ENCODE measurements at places on chromosomes 13 and 19. TPM values are rescaled to one million over a fixed set of nuclear protein-coding genes. Genes with fewer than 3 reads are reported as not detected.

- no peak for DNase-seq
- H3K27ac ChIP-seq = no peak overlapping the region
- no peak overlapping the region for H3K4me3 ChIP-seq
- peaks cover 21% of the 10 kb centered on the region for H3K4me1 ChIP-seq
- H3K36me3 ChIP-seq = no peaks in the 10 kb centered on the region
These were observed 35.1 kb downstream of the MTMR6 start for GRCh38 chr13:25252225-25252624.

DNA sequence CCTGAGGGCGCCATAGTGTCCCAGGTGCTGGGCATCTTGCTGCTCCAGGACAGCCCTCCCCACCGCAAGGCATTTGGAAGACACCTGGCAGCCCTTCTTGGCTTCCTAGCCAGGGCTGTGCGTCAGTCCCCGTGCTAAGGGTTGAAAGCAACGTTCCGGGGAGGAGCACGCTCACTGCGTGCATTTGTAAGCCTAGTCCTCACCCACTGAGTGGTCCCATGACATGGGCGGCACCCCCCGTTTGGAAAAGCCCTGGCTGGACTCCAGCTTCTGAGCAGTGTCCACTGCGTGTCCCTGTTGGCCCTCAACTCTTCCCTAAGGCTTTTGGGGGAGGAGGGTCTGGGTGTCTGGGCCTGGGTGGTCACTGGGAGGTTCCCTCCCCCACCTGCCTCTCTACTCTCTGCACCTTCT, 76.3 kb upstream of the GPR183 start:
- H3K27me3 ChIP-seq = no peaks in the 10 kb centered on the region

GRCh38 chr13:45584816-45585215, 30.7 kb downstream of the ERICH6B start:
- no peaks in the 10 kb centered on the region for H3K36me3 ChIP-seq
- H3K4me1 ChIP-seq = 0 out of 2 replicates have a peak, but pooled peaks cover 8% of the 10 kb centered on the region
- DNase-seq = peak; percentile 50
- H3K4me3 ChIP-seq = no peak overlapping the region
- H3K27ac ChIP-seq = peak overlapping the region; percentile 54

DNA sequence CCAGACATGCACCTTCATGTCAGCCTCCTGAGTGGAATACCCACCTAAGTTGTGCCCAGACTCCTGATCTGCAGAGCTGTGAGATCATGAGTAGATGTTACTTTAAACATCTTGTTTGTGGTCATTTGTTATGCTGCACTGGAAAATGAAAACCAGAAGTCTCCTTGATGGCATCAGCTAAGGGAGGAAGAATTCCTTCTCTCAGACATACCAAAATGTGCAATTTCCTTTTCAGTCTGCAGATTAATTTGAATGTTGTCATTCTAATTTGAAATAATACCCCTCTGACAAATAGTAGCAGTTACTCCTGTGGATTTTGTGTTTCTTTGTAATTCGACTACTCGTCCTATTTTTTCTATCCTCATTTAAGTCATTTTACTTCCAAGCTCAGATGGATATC, 59.3 kb downstream of the ITGBL1 start:
- H3K27ac ChIP-seq = no peak overlapping the region
- no peak overlapping the region for H3K4me3 ChIP-seq
- no peaks in the 10 kb centered on the region for H3K4me1 ChIP-seq
- no peaks in the 10 kb centered on the region for H3K36me3 ChIP-seq

DNA sequence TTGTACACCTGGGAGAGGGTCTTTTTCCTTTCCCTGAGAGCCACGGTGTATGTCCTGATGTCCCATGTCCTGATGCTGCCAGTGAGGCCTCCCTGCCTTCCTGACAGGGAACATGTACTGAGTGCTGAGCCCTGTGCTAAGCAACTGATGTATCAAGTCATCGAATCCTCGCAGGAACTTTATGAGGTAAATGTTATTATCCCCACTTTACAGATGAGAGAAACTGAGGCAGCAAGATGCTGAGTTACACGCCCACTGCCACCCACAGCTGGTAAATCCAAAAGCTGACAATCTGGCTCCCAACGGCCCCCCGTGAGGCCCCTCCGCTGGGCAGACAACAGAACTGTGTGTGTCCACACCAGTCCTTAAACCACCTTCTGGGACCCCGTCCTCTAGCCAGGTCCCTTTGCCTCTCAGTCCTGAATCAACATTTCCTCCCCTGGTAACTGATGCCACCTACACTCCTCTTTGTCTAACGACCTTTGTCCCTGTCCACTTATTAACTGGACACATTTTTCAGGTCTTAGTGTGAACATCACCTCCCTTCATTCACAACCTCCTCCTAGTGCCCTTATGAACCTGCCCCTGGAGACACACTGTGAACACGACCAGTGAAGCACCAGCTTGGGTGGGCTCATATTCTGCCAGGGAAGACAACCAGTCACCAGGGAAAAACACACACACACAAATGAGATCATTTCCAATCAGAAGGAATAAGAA, 5.4 kb upstream of the VSIG10L start:
- peak overlapping the region; percentile 2 for H3K27ac ChIP-seq
- H3K4me3 ChIP-seq = no peak overlapping the region
- H3K4me1 ChIP-seq = peaks cover 40% of the 10 kb centered on the region
- no peaks in the 10 kb centered on the region for H3K27me3 ChIP-seq

DNA sequence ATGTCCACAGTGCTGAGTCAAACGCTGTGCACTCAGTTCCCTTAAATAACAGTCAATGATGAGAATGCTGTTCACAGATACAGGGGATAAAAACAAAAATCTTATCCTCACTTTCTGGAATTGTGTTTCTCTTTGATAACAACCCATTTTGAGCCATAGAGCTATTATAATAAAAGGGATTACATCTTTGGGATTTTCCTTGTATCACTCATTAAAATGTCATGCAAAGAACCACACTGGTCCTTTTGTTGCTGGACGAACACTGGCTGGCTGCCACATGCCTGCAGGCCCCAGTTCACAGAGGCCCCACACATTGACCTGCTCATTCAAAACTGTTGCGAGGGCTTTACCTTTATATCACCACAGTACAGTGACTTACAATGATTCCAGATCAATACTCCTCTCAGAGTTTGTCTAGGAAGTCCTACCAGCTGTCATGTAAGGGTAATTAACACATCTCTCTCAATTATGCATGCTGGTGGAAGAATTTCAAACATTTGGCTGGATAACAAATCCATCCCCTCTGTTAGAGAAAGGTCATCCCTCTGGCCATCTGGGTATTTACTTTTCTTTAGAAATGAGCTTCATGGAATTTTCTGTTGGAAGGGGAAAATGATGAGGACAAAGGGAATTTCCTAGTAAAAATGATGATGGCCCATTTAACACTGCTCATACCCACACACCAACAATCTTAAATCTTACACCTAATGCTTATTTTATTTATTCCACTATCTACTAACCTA, 85.9 kb downstream of the MBNL2 start:
- no peaks in the 10 kb centered on the region for H3K27me3 ChIP-seq
- peaks cover 50% of the 10 kb centered on the region for H3K4me1 ChIP-seq
- peak overlapping the region; percentile 84 for H3K27ac ChIP-seq
- H3K36me3 ChIP-seq = no peaks in the 10 kb centered on the region
- no peak overlapping the region for H3K4me3 ChIP-seq
- DNase-seq = no peak

Gene GGN
- 0.79 TPM for total RNA-seq

DNA sequence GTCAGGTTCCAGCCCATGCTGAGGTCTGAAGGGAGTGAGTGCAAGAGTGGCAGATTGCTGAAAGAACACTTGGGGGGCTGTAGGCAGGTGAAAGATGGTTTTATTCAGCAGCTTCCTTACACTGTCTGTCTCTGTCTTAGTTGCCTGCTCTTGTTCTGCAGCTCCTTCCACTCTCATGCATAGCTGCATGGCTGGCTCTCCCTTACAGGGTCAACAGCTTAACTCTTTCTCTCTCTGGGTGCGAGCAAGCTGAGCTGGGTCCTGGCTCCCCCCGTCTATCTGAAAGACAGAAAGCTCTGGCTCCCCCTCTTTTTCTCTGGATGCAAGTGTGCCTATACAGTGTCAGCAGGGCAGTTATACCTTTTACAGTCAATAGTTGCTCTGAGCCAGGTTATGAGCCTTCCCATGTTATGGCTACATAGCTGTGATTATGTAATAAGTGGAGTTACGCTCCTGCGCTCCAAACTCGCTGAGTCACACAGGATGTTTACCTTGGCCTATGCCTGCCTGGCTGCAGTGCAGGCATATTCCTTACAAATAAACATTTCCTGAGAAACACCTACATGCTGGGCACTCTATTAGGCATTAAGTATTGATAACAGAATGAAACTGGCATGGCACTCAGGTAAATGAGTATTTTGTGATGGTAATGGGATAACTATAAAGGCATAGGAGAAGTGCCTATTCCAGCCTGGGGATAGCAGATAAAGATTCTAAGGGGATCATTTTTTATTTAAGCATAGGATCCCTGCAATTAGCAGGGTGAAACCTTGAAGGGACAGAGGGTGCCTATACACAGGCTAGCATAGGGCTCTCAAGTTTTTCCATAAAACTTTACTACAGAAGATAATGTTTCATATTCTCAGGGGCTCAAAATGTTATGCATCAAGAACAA, 826.9 kb upstream of the PCDH9 start:
- H3K27me3 ChIP-seq = no peaks in the 10 kb centered on the region
- H3K36me3 ChIP-seq = no peaks in the 10 kb centered on the region
- H3K4me3 ChIP-seq = no peak overlapping the region

DNA sequence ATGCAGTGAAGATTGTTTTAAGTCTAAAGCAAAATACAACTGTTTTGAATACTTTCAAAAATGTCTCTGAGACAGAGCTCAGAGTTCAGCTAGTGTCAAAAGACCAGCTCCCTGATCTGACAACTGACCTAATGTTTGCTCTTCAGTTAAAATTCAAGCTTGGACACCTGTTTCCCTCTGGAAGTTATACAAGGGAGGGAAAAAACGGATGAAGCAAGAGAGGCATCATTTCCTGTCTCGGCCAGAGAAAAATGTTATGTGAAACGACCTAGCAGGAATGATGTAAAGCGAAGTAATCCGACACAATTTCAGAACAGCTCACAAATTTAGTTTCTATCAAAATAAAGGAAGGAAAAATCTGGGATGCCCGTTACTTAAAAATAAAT, 59.4 kb downstream of the ZAR1L start:
- H3K36me3 ChIP-seq = no peaks in the 10 kb centered on the region
- peak overlapping the region; percentile 83 for H3K27ac ChIP-seq
- H3K4me1 ChIP-seq = peaks cover 75% of the 10 kb centered on the region

GRCh38 chr19:44718441-44719261, 19.7 kb downstream of the CEACAM16 start:
- no peaks in the 10 kb centered on the region for H3K27me3 ChIP-seq
- DNase-seq = peak; percentile 70
- H3K4me1 ChIP-seq = peaks cover 34% of the 10 kb centered on the region
- H3K4me3 ChIP-seq = 0 out of 2 replicates have a peak overlapping the region, but pooled peaks have one; percentile 5

GRCh38 chr19:32651729-32652140, 23.2 kb downstream of the ANKRD27 start:
- H3K27me3 ChIP-seq = no peaks in the 10 kb centered on the region
- no peak overlapping the region for H3K27ac ChIP-seq
- H3K4me3 ChIP-seq = no peak overlapping the region
- no peak for DNase-seq

GRCh38 chr19:35805526-35806102, 7.0 kb downstream of the PRODH2 start:
- H3K27ac ChIP-seq = no peak overlapping the region
- DNase-seq = no peak
- no peak overlapping the region for H3K4me3 ChIP-seq
- no peaks in the 10 kb centered on the region for H3K36me3 ChIP-seq

- no peaks in the 10 kb centered on the region for H3K4me1 ChIP-seq
- no peaks in the 10 kb centered on the region for H3K27me3 ChIP-seq
- H3K27ac ChIP-seq = no peak overlapping the region
- H3K36me3 ChIP-seq = no peaks in the 10 kb centered on the region
- H3K4me3 ChIP-seq = no peak overlapping the region
These were observed 180.9 kb downstream of the PCCA start for GRCh38 chr13:100269837-100270236.

DNA sequence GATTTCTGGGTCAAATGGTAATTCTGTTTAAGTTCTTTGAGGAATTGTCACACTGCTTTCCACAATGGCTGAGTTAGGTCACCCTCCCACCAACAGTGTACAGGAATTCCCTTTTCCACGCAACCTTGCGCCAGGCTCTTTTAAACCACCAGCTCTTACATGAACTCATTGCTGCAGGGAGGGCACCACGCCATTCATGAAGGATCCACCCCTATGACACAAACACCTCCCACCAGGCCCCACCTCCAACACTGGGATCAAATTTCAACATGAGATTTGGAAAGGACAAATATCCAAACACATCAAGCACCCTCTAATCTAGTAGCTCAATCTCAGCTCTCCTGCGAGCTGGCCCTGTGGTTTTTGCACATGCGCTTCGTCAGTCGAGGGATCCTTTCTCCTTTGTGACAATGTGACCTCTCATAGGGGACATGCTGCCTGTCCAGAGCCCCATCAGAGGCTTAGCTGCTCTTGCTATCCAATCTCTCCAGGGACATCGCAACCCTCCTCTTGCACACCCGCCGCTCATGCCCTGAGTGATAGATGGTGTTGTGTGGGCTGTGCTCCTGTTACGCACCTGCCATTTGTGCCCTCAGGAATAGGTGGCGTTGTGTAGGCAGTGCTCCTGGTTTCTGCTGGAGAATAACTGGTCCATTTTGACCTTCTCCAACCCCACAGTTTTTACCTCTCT, 328.0 kb downstream of the UQCRFS1 start:
- no peaks in the 10 kb centered on the region for H3K4me1 ChIP-seq
- no peak overlapping the region for H3K4me3 ChIP-seq
- no peak for DNase-seq

GRCh38 chr13:70098669-70099068, 9.0 kb upstream of the ATXN8OS start:
- H3K4me1 ChIP-seq = no peaks in the 10 kb centered on the region
- peak; percentile 7 for DNase-seq
- H3K27me3 ChIP-seq = no peaks in the 10 kb centered on the region
- no peaks in the 10 kb centered on the region for H3K36me3 ChIP-seq
- no peak overlapping the region for H3K4me3 ChIP-seq
- no peak overlapping the region for H3K27ac ChIP-seq

DNA sequence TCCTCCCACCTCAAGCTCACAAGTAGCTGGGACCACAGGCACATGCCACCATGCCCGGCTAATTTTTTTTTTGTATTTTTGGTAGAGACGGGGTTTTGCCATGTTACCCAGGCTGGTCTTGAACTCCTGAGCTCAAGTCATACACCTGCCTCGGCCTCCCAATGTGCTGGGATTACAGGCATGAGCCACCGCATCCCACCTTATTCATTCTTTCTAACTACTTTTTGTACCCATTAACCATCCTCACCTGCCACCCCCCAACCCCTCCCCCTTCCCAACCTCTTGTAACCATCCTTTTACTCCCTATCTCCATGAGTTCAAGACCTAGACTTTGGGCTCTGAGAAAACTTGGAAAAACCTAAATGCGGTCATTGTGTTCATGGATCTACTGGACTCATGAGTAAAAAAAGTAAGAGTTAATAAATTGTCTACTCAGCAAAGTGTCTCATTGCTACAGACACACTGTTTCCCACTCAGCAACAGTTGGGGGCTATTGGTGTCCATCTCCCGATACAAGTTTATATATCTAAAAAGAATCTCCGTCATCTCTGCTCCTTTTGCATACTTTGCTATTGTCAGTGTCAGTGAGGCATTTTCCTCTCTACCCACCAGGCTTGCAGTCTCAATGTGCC, 44.1 kb upstream of the MEDAG start:
- H3K4me1 ChIP-seq = 0 out of 2 replicates have a peak, but pooled peaks cover 7% of the 10 kb centered on the region
- no peaks in the 10 kb centered on the region for H3K27me3 ChIP-seq
- H3K27ac ChIP-seq = no peak overlapping the region
- no peak overlapping the region for H3K4me3 ChIP-seq
- DNase-seq = no peak

Gene TTC9B
- total RNA-seq = not detected

All from Caco-2 (cell line).